ENCODE measurements at places on chromosomes 4 and X.

- DNase-seq = no peak
These were observed 39.7 kb downstream of the RASGEF1B start for GRCh38 chr4:81431971-81432370.

DNA sequence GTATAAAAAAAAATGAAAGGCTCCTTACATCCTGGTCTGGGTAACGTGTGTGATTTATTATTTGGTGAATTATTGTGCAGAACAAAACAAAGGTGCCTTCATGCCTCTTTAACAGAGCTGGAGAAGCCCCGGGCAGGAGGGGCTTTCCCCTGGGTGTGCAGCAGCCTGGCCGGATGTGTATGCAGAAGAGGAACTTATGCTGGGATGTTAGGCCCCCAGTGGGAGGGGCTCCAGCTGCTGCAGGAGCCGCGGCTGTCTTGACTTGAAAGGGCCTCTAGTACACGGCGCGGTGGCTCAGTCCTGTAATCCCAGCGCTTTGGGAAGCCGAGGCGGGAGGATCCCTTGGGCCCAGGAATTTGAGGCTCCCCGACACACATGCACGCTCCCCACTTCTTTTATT, 16.0 kb downstream of the CCNQ start:
- DNase-seq = no peak

GRCh38 chrX:133847340-133847994, 137.9 kb downstream of the GPC3 start:
- DNase-seq = no peak

GRCh38 chr4:37652747-37653527, 33.2 kb downstream of the RELL1 start:
- no peak for DNase-seq

DNA sequence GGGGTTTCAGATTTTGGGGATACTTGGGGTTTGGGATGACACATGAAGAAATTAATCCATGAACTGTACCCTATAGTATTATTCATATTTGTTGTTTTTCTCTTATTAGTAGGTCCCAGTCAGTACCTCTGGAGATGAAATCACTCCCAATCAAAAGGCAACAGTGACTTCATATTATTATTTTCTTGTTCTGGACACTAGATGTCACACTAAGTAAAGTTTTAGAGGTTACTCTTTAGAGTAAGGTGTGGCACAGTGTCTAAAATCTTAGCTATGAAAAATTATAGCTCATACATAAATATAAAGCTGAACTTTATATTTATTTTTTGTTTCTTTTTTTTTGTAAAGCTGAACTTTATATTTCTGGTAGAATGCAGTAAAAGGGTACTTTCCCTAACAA, 35.1 kb downstream of the FAM114A1 start:
- no peak for DNase-seq

DNA sequence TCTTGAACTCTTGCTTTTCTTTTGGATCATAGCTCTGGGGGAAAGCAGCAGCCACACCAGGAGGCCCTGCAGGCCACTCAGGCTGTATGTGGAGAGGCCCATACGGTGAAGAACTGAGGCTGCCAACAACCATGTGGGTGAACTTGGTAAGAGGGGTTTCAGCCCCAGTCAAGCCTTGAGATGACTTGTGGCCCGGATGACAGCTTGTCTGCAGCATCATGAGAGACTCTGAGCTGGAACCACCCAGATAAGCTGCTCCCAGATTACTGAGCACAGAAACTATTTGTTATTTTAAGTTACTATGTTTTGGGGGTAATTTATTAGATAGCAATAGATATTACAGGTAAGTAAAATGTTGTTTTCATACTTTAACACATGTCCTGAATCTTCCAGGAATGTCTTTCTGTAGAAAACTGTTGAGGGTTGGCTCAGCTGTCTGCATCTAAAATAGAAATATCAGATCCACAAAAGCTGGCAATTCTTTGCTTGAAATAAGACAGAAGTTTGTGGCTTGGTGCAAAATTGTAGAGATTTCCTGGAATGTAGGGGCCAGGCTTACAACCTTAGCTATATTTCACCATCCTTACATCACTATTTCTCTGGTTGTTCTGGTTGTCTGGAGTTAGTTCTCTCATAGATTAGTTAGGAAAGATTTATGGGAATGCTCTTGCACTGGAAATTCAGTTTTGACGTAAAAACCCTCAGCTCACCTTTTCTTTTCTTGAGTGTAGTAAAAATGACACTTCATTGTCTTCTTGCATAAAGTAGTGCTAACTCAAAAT, 272.1 kb downstream of the RAPGEF2 start:
- DNase-seq = no peak

- no peak for DNase-seq
These were observed 603.7 kb downstream of the GRXCR1 start for GRCh38 chr4:43496188-43496587.

- no peak for DNase-seq
These were observed 13.0 kb downstream of the EXOC1 start for GRCh38 chr4:55866290-55866907.

- no peak for DNase-seq
These were observed 186.5 kb upstream of the ATP6AP2 start for GRCh38 chrX:40394302-40394701.

DNA sequence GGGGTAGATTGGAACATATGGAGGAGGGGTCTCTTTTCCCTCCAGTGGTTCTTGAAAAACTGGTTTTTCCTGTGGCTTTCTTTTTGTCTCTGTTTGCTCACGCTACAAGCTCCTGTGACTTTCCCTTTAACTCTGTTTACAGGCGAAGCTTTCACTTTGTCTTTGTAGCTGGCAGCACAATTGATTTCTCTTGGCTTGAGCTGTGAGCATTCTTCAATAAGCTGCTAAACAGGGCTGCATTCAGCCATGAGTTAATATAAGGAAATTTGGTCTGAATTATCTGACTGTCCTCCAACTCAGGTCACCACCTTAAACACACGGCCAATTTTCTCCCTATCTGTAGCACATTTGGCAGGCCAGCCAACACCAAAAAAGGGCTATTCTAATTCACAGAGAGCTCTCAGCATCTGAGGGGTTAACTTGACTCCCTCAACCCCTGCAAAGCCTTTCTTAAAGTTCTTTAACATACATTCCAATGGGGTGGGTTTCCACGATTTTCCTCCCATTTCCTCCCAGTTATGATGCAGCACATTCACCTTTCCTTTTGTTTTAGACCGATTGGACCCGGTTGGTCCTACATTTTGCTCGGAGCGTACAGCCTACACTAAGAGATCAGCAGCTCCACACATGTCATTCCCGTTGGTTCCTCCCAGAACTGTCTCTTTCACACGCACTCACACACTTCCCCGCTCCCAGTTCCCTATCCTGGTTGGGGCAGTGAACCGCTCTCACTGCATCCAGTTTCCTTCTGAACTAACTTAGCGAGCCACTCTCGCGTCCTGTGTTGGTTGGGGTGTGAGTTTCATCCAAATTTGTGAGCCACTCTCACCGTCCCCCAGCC, 45.4 kb downstream of the UGT2A3 start:
- DNase-seq = no peak

DNA sequence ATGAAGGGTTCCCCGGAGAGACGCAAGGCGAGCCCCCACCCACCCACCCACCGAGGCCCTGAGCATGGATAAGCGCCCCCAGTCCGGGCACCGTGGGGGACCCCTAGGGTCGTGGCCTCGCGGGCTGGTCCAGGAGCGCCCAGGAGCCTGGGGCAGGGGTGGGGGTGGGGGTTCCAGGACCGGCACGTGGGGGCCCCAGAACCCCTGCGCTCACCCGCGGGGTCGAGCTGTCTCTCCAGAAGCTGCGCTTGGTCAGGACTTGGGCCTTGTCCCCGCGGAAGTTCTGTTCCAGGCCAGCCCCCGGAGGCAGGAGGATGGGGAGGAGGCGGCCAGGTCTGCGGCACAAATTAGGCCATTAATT, 11.2 kb upstream of the SHOX start:
- DNase-seq = no peak

GRCh38 chrX:152640034-152640818, 2.5 kb downstream of the GABRQ start:
- no peak for DNase-seq

GRCh38 chrX:44431194-44431593, 87.7 kb upstream of the EFHC2 start:
- DNase-seq = no peak

All from substantia nigra (tissue), 51 donors.